ENCODE measurements at places on chromosomes 6 and 20. TPM values are rescaled to one million over a fixed set of nuclear protein-coding genes. Genes with fewer than 3 reads are reported as not detected.

The ZSCAN23 gene
- total RNA-seq = 4.1 TPM

DNA sequence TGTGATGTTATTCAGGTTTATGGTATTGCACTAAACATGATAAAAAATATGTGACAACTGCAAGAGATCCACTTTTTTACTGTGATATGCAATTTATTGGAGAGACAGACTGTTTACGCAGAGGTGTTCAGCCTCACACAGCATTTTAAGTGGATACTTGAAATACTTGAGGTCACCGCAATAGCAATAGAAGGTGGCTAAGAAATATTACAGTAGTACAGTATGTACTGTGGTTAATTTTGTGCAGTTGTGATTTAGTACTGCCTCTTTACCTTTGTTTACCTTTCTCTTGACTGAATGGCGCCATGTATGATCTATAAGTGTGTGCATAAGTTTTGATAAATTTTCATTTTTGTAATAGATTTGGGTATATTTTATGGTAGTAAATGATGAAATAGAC is 17.4 kb downstream of the MACROD2 start:
- no peaks in the 10 kb centered on the region for H3K27me3 ChIP-seq
- no peak overlapping the region for H3K27ac ChIP-seq
- no peak for DNase-seq
- H3K4me1 ChIP-seq = no peaks in the 10 kb centered on the region

DNA sequence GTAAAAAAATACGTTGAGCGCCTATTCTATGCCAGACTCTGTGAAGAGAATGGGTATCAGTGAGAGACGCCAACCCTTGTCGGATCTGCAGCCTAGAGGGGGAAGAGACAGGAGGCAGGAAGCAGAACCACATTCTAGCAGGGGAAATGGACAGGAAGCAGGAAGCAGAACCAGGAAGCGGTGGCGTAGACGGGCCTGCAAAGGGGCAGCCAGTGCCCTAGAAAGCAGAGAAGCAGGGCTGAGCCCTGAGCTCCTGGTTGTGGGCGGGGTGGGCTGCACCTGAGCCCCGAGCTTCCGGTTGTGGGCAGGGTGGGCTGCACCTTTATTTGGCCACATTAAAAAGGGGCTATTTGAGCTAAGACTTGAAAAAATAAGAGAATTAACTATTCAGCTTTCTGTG is 71.9 kb downstream of the FAM120B start:
- H3K36me3 ChIP-seq = no peaks in the 10 kb centered on the region
- H3K4me1 ChIP-seq = no peaks in the 10 kb centered on the region
- DNase-seq = no peak
- H3K27ac ChIP-seq = no peak overlapping the region

DNA sequence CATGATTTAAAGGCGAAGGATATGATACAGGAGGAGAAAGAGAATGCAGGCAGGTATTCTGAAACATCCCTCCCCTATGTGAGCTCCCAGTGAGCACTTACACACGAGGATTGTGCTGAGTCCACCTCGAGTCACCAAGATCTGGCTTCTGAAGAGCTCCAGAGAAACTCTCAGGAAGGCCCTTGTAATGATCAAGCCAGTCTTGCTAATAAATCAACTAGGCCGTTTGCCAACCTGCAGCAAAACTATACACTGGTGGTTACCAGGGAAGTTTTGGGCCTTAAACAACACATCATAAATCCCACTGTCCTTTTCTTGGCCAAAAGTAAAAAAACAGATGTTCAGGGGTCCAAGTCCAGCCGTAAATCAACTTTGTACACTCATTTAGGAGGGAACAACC is 79.2 kb downstream of the STXBP5 start:
- H3K4me3 ChIP-seq = no peak overlapping the region
- H3K27me3 ChIP-seq = no peaks in the 10 kb centered on the region
- peaks cover 12% of the 10 kb centered on the region for H3K36me3 ChIP-seq
- no peaks in the 10 kb centered on the region for H3K4me1 ChIP-seq
- no peak for DNase-seq
- no peak overlapping the region for H3K27ac ChIP-seq

Data from H9 (cell line).